ENCODE measurements at places on chromosomes 12 and 14.

DNA sequence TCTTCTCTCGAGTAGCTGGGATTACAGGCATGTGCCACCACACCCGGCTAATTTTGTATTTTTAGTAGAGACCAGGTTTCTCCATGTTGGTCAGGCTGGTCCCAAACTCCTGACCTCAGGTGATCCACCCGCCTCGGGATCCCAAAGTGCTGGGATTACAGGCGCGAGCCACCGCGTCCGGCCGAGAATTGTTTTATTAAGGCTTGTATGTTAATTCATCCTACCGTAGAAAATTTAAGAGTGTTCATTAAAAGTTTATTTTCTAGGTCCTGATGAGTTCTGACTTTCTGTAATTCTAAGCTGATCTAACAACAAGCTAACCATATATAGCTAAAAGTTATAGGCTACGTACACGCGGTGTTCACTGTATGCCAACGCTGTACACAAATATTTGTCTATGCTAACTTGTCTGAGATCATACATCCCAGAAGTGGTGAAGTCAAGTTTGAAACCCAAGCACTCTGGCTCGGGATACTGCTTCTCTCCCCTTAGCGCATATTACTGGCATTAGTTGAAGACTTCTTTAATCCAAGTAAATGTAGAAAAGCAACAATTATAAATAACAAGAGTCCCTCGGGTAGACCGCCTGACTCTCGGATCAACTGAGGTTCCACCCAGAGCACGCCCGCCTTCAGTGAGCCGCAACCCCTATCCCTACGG is 570 bp upstream of the MRPS35 start:
- DNase-seq, result peak; percentile 68

DNA sequence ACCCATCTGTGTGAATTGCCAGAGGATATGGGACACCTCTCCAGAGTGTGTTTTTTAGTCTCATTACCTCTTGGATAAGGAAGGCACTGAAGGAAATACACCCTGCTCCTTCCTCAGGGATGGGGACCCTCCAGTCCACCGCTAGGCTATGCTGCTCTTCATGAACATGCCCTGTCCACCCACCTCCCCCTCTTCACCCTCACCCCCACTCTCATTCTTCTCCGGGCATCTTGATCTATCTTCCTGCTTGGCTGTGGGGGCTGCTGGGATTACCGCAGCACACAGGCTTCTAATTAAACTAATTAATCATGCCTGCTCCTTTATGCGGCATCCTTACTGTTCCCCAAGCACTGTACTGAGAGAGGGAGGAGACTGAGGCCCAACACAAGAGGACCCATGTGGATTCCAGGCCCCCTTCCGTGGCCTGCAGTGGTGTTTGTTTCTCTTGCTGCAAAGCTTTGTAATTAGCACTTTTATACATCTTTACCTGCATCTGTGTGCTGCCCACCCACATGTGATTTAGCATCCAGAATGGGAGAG is 7.6 kb upstream of the PDE1B start:
- no peak for DNase-seq

GRCh38 chr12:77072833-77073495 is 7.6 kb upstream of the E2F7 start:
- no peak for DNase-seq

DNA sequence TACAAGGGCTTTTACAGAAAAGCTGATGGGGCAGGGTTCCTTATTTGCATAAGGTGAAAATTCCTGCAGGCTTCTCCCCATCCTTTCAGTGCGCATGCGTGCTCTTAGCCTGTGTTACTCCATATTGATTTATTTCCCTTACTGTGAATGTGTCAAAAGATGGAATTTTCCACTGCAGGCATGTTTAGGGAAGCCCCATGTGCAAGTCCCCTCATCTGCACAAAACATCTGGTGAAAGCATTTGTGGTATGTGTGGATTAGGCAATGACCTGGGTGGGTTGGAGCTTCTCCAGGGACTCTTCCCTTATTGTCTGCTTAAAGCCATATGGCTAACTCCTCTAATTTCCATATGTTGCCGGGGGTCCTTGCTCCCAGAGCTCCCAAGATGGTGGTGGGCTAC is 912.7 kb upstream of the LRFN5 start:
- no peak for DNase-seq

- no peak for DNase-seq
Observed at GRCh38 chr12:113955109-113955970, 10.8 kb downstream of the RBM19 start.

DNA sequence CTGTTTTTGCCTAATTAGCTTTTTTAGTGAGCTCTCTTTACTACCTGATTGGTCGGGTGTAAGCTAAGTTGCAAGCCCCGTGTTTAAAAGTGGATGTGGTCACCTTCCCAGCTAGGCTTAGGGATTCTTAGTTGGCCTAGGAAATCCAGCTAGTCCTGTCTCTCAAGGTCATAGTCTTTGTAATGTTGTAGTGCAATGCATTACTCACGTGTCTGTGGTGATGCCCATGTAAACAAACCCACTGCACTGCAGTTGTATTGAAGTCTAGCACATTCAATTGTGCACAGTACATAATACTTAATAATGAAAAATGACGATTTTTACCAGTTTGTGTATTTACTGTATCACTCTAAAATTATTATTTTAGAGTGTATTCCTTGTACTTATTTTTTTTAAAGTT is 335.5 kb downstream of the NUAK1 start:
- DNase-seq, result no peak

DNA sequence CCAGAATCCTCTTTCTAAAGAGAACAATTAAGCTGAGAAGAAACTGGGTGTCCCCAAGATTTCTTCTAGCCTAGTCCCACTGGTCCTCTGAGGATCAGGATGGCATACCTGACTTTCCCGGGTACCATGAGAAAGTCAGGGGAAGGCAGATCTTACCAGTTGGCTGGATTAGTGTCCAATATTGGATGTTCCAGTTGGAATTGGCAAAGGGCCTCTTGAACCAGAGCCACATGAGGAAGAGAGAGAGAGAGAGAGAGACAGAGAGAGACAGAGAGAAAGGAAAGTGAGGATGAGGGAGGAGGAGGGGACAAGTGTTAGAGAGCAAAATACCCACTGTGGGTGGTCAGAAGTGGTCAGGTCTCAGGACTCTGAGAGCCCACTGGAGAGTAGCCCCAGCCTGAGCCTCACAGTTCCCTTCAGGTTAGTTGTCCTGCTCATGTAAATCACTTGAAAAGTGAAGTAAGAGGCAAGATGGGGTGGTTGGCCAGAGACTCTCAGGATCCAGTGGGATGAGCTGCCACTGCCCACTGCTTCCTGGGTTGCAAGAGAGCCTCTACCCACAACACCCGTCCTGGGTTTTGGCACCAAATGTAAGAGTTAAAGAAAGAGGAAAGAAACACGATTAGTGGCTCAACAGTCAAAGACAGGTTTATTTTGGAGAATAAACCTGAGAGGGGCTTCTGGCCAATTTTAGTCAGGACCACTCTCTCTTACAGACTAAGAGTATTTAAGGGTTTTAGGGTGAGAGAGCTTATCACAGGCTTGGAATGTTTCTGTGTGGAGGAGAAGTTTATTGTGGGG is 28.4 kb upstream of the A2M start:
- DNase-seq, result no peak

DNA sequence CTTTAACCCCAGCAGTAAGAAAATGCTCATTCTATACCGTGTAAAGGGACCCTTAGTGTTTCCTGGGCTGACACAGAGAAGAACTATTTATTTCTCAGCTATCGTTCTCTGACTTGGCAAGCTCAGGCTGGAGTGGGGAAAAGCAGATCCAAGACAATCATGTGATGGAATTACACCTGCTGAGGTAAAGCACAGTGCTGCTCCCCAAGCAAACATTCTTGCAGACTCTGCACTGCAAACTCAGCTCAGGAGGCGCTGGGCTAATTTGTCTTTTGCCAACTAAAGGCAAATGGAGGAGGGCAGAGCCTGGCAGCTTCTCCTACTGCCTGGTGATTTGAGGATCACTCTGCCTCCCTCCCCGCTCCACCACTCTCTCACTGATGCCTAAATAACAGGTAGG is 57.8 kb upstream of the FUT8 start:
- DNase-seq, result no peak

DNA sequence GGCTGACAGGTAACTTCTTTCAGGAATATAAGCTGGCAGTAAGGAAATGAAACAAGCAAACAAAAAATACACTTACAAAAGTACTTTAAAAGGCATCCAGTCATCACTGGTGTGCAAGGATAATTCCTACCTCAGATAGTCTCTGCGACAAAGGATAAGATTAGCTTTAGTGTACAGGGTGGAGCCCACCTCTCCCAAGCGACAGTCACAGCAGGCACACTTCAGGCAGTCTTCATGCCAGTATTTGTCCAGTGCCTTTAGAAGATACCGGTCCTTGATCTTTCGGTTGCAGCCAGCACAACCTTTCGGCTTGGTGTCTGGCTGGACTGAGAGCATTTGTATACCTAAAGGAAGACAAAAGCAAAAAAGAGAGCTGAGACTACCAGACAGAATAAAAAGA is 5.4 kb downstream of the LMO3 start:
- no peak for DNase-seq

- DNase-seq, result no peak
Observed at GRCh38 chr14:65470404-65470880, 57.9 kb downstream of the FUT8 start.

GRCh38 chr12:81644503-81644902 is 114.6 kb downstream of the PPFIA2 start:
- DNase-seq, result no peak

GRCh38 chr14:72053651-72054050 is 121.4 kb downstream of the RGS6 start:
- DNase-seq, result no peak

- DNase-seq, result no peak
Observed at GRCh38 chr12:123354600-123354999, 10.0 kb downstream of the SBNO1 start.

DNA sequence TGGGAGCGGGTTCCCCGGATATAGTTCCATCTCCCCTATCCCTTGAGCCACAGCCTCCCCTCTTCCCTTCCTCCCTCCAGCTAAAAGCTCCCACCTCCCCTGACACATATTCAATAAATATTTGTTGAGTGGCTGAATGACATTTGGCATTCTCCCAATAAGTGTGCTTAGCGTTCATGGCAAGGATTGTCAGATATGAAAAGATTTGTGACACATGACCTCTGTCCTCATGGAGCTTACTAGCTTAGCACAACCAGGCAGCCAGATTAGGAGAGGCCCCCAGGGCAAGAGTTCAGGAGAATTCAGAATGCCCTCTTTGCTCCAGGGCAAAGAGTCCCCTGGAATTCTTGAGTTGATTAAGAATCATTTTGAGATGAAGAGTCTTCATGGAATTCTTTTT is 22.5 kb upstream of the SLC6A12 start:
- no peak for DNase-seq

- DNase-seq, result no peak
Observed at GRCh38 chr14:104355101-104356019, 217.0 kb downstream of the KIF26A start.

GRCh38 chr14:73240816-73241480 is 3.6 kb downstream of the PAPLN start:
- DNase-seq, result no peak

GRCh38 chr12:110330544-110330943 is 49.5 kb downstream of the ATP2A2 start:
- DNase-seq, result no peak

- no peak for DNase-seq
Observed at GRCh38 chr12:124126950-124127655, 154.1 kb downstream of the ZNF664 start.

GRCh38 chr14:90451443-90451842 is 54.6 kb downstream of the CALM1 start:
- no peak for DNase-seq

- DNase-seq, result peak; percentile 36
Observed at GRCh38 chr14:65927931-65928356, 515.4 kb downstream of the FUT8 start.

DNA sequence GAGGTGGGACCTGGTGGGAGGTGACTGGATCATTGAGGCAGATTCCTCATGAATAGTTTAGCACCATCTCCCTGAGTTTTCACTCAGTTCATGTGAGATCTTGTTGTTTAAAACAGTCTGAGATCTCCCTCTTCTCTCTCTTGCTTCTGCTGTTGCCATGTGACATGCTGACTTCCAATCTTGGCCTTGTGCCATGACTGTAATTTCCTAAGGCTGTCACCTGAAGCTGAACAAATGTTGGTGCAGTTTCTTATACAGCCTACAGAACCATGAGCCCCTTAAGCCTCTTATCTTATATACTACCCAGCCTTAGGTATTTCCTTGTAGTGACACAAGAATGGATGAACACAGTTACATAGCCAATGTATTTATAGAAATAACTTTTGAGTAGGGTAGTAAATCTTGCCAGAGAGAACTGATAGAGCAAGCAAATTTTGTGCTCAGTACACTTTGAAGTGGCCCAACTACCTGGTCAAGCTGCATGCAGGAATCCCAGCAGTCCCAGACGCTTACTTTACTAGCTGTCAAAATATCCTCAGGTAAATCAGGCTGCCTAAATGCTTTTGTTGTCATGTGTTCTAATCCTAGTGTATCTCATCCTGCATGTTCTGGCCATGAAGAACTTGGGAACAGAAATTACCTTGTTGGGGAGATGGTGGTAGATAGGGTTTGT is 445.6 kb upstream of the MIS18BP1 start:
- no peak for DNase-seq

GRCh38 chr14:34873589-34874385 is 1.4 kb downstream of the BAZ1A start:
- peak; percentile 55 for DNase-seq

DNA sequence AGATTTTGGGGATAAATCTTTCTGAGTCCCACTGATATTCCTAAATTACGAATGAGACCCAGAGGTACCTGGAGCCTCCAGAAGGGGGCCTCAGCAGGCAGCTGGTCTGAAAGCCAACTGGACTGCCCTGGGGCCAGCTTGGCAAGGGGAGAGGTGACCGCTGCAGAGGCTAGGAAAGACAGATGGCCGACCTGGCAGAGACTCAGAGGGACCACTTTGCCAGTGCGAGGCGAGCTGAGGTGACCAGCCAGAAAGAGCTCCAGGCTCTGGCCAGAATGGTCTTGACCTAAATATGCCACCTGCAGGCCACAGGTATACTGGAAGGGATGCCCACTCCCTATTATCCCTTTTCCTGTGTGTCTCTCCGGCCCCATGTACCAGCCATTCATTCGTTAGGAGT is 256.8 kb upstream of the GARIN6 start:
- no peak for DNase-seq

DNA sequence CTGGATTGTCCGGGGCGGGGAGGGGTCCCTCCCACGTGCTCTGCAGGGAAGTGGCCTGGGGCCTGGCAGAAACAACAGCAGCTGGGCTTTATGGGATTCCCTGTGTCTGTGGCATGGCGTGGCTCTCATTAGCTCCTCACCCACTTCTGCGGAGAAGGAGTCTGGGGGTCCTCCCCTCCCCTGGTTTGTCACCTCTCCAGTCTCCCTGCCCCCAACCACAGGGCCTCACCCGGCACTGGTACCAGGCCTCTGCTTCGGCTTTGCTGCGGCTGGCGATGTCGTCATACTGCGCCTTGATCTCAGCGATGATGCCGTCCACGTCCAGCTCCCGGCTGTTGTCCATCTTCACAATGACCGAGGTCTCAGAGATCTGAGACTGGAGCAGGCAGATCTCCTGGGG is 6.4 kb downstream of the KRT82 start:
- DNase-seq, result no peak

- DNase-seq, result no peak
Observed at GRCh38 chr14:51185754-51186153, 54.3 kb upstream of the TMX1 start.

Measured in NCI-H526 treated with DMSO at 0.1 percent for 48 hours (cell line).